NCI-H1417 (cell line): ENCODE measurements at places on chromosomes 2 and 18.

GRCh38 chr18:40470723-40471122 lies 1484.3 kb upstream of the PIK3C3 start:
- DNase-seq = no peak

DNA sequence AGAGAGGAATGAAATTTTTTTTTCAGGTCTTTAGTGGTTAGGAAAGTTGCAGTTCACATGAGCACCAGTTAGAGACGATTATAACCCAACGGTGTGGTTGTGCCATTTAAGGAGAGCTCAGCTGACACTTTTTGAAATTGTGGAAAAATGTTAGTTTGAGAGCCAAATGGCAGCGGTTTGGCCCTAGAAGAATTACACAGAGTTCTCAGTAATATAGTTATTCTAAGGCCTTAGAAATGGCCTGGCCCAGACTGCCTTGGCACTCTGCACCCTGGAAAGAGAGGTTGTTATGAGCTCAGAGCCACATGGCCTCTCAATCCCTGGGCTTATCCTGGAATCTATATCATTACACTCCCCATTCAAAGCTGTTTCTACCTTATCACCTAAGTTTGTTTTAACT lies 117.4 kb downstream of the RHBDD1 start:
- no peak for DNase-seq

DNA sequence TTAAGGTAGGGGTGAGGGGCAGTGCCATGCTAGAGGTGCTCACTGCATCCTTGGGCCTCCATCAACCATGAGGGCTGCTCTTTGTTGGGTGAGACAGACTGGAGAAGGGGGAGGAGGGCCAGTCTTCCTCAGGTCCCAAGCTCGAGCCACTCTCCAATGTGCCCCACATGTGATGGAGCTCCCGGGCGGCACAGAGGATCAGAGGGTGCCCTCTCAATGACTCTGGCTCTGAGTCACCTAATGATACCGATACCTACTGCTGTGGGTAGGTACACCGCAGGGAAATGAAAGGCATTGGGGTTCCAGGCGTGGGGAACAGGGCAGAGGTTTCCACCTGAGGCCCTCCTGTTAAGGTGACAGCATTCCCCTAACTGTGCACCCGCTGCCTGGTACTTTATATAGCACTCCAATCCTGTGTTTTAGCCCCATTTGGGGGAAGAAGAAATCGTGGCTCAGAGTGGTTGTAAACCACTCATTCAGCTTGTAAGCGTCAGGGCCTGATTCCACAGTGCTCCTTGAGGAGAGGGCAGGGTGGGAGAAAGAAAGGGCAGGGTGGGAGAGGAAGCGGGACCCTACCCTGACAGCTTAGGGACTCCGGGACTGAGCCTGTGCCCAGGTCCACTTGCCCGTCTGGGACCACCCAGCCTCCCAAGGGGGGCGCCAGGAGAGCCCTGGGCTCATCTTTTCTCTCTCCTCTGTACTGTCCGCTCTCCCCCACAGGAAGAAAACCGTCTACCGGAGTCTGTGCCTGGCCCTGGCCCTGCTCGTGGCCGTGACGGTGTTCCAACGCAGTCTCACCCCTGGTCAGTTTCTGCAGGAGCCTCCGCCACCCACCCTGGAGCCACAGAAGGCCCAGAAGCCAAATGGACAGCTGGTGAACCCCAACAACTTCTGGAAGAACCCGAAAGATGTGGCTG lies 1.8 kb downstream of the B3GNT7 start:
- no peak for DNase-seq

DNA sequence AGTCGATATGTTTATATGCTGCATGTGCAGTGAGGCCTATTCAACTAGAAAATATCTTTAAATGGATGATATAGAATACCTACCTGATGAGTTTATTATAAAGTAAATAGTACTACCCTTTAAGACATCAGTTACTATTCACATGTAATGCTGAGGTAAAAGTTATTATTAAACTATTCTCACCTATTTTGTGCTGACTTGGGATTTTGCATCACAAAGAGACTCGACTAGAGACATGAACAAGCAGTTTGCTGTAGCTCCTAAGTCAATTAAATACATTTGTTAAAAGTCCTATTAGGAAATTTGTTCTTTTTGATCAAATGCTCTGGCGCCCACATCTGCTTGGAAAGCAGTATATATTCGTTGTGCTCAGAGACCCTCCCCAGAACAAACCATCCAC lies 164.1 kb downstream of the CCDC85A start:
- no peak for DNase-seq

- no peak for DNase-seq
Measured at GRCh38 chr2:136331226-136331625, 213.3 kb upstream of the CXCR4 start.

GRCh38 chr2:59791004-59791618 lies 762.3 kb downstream of the BCL11A start:
- DNase-seq = peak; percentile 72

DNA sequence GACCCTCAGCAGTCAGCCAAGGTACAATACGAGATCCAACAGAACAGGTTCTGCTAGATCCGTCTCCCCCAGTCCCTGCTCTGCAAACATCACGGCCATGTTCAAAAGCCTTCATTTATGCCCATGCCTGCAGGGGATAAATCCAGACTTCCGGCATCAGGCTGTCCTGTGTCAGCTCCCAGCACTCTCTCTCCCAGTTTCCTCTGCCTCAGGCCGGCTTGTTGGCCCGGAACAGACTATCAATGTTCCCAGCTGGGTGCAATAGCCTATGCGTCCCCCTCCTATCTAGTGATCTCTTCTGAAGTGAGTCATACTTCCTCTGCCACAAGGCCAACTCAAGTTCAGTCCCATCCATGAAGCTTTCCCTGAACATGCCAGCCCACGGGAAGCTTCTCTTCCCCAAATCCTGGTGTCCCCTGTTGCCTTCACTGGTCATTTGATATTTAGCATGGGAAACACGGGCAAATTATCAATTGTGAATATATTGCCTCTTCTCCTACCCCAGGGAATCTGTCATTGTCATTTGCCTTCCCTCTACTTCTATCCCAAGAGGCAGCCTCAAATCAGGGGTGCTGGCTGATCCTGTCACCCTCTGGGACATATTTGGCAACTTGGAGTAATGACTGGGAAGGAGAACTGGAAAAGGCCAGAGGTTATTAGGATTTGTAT lies 51.1 kb downstream of the CAPN13 start:
- peak; percentile 67 for DNase-seq

- peak; percentile 15 for DNase-seq
Measured at GRCh38 chr2:109516445-109517117, 97.2 kb downstream of the SEPTIN10 start.

DNA sequence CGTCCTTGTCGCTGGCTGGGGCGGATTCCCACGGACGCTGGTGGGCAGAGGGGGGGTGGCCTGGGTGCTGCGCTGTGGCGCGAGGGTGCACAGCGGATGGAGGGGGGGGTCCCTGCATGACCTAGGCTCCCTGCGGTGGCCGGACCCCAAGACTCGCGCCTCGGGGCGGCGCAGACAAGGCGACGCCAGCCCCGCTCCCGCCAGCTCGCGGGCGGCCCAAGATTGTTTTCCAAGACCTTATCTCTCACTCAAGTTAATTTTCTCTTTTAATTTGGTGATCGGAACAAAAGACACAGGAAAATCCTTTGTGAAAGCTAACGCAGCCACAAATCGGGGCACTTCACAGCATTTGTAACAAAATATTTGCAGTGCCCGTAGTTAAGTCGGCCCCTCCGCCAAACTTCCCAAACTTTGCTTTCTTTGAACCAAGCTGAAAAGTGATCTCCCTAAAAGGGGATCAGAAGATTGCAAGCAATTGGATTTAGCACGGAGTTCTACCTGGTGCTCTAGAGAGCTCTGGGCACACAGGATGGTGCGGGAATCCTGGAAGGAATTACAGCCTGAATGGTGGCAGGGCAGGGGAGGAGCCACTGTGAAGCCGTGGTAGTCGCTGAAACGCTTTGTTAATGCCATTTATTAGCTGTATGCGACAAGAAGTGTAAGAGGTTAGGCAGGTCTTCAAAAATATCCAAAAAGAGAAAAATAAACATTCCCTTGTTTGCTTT lies 4.8 kb upstream of the ID2 start:
- peak; percentile 81 for DNase-seq

GRCh38 chr2:158671360-158672245 lies 123.5 kb upstream of the DAPL1 start:
- DNase-seq = no peak

GRCh38 chr2:70999362-70999761 lies 4.7 kb upstream of the TEX261 start:
- DNase-seq = no peak

- no peak for DNase-seq
Measured at GRCh38 chr2:235542733-235543127, 48.9 kb downstream of the AGAP1 start.

- no peak for DNase-seq
Measured at GRCh38 chr2:240244543-240244942, 104.1 kb upstream of the OTOS start.

DNA sequence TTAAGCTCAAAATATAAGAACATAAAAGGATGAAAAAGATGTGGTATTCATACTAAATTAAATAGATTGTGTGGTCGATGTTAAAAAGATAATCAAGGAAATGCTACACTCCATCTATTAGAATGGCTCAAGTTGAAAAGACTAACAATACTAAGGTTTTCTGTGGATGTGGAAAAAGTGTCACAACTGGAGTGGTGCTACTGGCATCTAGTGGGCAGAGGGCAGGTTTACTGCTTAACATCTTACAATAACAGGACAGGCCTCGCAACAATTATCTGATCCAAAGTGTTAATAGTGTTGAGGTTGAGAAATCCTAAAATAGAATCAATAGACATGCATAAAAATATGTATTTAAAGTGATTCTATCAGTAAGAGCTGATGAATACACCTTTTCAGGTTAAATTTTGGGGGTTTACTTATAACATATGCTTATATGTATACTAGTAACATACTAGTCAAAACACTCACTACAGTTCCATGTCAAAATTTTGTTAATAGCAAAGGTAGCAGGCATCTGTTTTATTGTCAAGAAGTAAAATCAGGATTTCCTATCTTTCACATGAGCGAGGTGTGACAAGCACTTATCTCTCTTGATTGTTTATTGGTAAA lies 91.5 kb upstream of the TMEFF2 start:
- peak; percentile 76 for DNase-seq

DNA sequence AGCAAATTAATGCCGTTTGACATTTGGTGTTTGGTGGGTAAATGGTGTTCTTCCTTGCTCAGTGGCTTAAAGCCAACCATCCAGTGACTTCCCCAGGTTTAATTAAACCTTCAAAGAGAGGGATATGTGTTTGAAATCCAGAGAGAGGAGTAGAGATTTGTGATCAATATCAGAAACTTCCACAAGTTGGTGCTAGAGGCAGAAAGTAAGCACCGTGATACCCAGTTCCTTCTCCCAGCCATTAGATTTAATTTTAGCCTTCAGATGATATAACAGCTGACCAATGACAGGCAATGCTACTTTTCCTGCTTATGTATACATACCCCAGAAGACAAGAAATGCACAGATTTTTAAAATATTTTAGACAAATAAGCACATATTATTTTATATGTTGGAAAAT lies 398.5 kb downstream of the CDH2 start:
- no peak for DNase-seq

- no peak for DNase-seq
Measured at GRCh38 chr2:214592011-214592410, 181.2 kb downstream of the VWC2L start.

DNA sequence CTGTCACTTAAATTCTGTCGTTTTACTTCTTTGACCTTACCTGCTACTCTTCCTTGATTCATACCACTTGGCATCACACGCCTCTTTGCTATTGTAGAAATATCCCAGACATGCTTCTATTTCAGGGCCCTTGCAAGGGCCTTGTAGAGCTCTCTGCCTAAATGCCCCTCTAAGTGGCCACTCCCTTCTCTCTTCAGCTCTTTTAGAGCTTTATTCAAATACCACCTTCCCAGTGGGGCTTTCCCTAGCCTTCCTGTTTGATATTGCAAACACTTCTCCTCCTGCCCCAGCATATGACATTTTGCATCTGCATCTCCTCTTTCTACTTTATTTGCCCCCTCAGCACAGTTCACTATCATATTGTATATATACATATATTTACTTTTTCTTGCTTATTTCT lies 54.0 kb downstream of the PELI1 start:
- DNase-seq = peak; percentile 98

DNA sequence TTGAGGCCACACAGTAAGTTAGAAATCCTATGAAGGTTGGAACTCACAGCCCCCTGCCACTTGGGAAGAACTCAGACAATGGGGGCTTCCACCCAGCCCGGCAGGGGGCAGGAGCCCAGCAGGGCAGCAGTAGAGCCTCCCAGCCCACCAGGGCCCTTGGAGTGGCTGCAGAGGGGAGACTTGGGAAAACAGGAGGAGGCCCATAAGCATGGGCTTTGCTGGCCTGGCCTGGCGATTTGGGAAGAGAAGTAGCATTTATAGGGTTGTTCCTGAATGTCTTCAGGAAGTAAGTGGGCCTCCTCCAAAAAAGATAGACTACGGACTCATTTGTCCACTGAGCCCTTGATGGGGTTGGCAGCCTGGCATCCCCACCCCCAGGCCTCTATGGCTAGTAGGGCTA lies 17.4 kb upstream of the FOSL2 start:
- no peak for DNase-seq

GRCh38 chr2:138596403-138596802 lies 94.8 kb downstream of the SPOPL start:
- no peak for DNase-seq

GRCh38 chr2:47935071-47935470 lies 28.8 kb upstream of the FBXO11 start:
- no peak for DNase-seq

GRCh38 chr18:63142594-63143225 lies 176.9 kb downstream of the BCL2 start:
- no peak for DNase-seq

DNA sequence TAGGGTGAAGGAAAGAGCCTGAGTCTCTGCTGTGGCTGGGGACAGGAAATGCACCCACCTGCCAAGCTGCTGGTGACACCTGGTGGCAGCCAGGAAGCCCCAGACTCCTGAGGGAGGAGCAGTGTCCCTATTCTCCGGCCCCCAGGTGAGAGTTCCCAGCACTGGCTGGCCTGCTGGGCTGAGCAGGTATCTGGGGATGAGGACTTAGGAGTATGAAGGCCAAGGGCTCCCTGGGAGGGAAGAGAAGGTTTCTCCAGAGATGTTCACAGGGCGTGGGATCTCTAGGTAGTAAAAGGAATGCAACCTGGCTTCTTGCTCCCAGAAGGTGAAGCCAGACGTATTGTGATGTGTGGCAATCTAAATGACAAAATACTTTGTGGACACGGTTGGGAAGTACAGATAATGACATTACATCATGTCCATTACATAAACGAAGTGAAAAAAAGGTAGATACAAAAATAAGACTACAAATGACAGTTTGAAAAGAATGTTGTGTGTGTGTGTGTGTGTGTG lies 75.8 kb upstream of the SLC1A4 start:
- DNase-seq = peak; percentile 85

GRCh38 chr2:136055929-136056688 lies 61.8 kb downstream of the CXCR4 start:
- DNase-seq = no peak

DNA sequence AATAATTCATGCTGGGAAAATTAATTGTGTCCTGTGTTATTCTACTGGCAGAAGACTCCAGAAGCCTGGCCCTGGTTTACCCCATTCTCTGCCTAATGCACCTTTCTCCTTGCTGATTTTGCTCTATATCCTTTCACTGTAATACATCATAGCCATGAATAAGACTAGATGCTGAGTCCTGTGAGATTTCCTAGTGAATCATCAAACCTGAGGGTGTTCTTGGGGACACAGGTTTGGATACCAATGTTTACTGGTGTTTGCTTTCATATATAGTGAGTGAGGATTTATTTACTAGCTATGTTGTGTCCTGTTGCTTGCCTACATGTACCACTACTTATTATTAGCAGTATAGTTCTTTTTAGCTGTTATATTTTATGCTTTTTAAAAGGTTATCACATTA lies 6.5 kb downstream of the METTL5 start:
- peak; percentile 17 for DNase-seq
